ENCODE measurements at places on chromosomes 1 and 21. TPM values are rescaled to one million over a fixed set of nuclear protein-coding genes. Genes with fewer than 3 reads are reported as not detected.

DNA sequence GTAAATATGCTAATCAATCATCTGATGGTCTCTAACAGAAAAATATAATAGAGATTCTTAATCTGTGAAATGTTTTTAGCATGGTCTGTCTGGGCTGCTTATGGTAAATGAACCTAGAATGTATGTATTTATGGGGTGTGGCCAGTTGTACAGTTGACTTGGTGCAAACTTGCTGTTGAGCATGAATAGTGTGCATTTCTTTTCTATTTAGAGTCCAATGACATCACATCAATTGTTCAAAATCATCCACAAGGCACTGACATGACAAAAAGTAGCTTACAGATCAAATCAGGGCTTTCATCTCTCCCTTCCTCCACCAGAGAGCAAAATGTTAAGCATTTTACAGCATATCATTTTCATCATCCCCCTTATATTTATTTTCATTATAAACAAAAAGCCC, 1010.3 kb downstream of the KCNT2 start:
- no peak for DNase-seq

GRCh38 chr1:3030663-3031381, 9.6 kb downstream of the ACTRT2 start:
- DNase-seq: no peak

GRCh38 chr1:185393815-185394214, 76.8 kb upstream of the IVNS1ABP start:
- DNase-seq: no peak

ZNF683 gene
- not detected for total RNA-seq

GRCh38 chr1:54502342-54502741, 45.7 kb upstream of the ACOT11 start:
- no peak for DNase-seq

GRCh38 chr1:203990118-203990517, 82.8 kb upstream of the SOX13 start:
- DNase-seq: no peak

HIVEP3 gene
- total RNA-seq: 1.4 TPM

GRCh38 chr21:42490720-42491119, 5.3 kb downstream of the RSPH1 start:
- DNase-seq: no peak

DNA sequence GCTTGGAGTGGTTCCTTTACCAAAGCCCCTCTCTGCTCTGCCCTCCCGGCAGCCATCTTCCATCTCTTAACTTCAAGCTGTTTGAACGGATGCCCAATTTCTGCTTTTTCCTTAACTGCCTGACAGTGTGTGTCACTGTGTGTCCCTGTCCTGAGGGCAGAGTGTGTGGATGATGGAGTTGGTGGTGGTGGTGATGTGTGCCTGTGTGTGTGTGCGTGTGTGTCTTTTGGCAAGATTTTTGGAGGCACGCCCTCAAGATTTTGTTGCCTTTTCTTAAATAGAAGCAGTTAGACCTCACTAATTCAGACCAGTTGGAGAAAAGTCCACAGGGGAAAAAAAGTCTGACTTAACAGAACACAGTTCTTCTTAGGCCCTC, 30.3 kb downstream of the SERTAD4 start:
- no peak for DNase-seq

- DNase-seq: no peak
Observed at GRCh38 chr21:33554982-33555344, 12.1 kb downstream of the SON start.

DNA sequence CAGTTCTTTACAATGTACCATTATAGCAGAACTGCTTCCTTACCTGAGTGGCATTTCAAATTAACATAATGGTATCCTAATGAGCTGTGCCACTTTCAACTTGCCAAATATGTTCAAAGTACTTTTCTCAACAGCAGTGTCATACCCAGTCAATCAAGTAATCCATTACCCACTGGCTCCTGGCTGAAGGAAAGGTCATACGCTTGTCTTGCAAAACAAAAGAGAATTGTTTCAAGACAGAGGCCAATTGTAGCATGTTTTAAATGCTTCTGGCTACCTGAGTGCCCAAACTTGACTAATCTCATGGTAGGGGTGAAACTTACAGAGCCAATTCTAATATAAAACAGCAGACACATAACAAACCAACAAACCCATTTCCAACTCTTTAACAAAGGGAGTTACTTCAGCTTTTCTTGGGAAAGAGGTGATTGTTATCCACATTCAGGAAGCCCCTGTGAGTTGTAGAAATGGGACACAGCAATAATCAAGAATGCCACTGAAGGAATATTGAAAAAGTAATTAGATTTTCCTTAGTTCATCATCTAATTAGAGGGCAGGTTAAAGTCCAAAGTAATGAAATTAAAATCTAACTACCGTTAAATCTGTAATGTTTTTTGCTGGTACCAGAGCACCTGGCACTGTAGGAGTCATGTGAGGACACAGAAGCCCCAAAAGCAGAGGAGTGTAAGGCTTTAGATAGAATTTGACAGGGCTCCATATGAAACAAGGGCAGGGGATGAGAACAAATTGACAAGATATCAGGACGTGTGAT, 241.9 kb downstream of the RWDD3 start:
- no peak for DNase-seq

- no peak for DNase-seq
Observed at GRCh38 chr1:151860504-151861187, 7.1 kb upstream of the THEM5 start.

DNA sequence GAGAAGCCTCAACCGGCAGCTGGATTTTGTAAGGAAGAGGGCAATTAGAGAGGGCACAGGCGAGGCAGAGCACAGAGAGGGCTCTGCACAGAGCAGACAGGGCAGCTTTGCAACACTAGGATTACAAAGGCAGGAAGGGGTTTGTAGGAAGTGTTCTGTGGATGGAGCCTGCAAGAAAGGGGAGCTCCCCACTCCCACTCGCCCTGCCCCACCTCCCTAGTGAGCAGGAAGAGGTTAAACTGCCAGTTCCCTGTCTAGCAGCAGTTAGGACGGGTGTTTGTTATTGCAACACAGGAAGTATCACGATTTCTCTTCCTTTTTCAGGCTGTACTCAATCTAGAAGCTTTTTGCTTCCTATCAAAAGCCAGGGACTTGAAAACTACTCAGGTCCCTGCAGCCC, 63.3 kb upstream of the LRRC8D start:
- peak; percentile 81 for DNase-seq

MTFR1L gene
- total RNA-seq: 24.0 TPM

GRCh38 chr1:51653127-51653526, 36.2 kb downstream of the OSBPL9 start:
- DNase-seq: no peak

GRCh38 chr1:39063775-39064174, 37.6 kb downstream of the NDUFS5 start:
- DNase-seq: peak; percentile 86

GRCh38 chr1:59194621-59195020, 102.3 kb upstream of the FGGY start:
- DNase-seq: no peak

GRCh38 chr1:214208460-214208859, 72.5 kb upstream of the SMYD2 start:
- peak; percentile 2 for DNase-seq

DNA sequence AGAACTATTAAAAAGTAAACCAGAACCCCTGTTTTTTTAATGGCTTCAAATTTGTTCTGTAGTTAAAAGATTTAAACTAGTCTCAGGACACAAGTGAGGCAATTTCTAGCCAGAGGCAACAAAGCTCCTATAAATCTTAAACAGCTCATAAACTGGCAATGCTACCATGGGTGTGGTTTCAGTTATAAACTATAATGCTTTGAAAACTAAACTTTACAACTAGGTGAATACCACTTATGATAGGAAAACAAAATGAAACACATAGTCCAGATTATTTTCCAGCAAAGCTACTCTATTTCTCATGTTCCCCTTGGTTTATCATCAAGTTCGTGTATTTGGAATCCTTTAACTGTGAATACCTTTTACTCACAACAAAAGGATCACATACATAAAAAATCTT, 282.5 kb downstream of the VAV3 start:
- DNase-seq: no peak

DNA sequence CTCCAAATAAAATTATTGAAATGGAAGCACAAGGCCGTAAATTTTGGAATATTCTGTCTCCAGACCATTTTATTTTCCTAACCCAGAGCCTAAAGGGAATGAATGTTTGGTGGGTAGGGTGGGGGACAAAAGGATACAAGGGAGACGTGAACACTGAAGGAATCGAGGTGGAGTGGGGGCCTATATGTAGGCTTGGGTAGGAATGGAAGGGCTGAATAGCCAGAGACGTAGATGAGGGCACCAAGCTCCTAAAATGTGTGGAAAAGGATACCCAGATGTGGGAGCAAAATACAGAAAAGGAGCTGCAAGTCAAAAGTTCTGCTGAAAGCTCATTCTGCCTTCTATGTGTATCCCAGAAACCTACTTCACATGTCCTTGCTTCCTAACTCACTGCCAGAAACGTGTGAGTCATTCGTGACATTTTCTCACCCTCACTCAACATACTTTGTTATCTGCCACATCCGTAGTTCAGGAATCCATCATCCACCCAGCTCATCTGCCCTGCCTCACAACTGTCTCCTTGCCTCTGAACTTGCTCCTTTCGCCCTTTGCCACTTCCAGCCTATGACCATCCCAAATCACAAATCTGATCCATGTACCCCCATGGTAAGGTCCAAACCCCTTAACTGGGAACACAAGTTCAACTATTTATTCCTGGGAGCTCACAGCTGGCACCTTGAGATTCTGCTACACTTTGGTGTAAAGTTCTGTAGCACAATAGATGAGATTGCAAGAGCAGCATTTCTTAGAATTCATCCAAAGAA, 84.1 kb upstream of the PRDX6 start:
- peak; percentile 67 for DNase-seq

DNA sequence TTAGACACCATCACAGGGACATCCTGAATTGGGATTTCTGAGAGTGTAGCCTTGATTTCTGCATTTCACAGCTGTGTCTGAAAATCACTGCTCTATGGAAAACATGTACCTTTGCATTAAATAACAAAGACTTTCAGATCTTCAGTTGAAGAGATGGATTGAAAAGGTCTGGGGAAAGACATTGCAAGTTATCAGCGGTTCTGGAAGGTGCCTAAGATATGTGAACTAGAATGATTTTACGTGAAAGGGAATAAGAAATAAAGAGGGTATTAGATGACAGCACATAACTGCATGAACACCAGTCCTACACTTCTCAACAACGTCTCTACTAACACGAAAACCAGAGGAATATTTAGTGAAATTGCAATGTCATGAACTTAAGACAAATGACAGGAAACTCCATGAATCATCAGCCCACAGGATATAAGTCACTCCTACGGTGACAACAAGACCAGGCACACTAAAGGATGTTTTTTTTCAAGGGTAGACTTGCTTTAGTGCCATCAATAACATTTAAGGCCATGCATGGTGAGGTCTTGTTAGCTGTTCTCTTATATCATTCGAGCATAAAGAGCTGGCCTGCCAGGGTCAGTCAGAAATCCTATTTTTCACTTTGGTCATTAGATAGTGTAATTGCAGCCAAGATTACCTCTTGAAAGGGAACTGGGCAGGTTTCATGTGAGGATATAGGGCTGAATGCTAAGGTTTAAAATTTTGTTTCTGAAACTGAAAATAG, 283.1 kb downstream of the GRIK1 start:
- DNase-seq: peak; percentile 85

- no peak for DNase-seq
Observed at GRCh38 chr1:113872219-113872935, 865 bp upstream of the PTPN22 start.

- no peak for DNase-seq
Observed at GRCh38 chr1:171460018-171460620, 25.2 kb upstream of the PRRC2C start.

- no peak for DNase-seq
Observed at GRCh38 chr1:99598738-99599411, 47.0 kb upstream of the PALMD start.

- DNase-seq: peak; percentile 18
Observed at GRCh38 chr21:35051287-35051818, 2.3 kb upstream of the RUNX1 start.

DNA sequence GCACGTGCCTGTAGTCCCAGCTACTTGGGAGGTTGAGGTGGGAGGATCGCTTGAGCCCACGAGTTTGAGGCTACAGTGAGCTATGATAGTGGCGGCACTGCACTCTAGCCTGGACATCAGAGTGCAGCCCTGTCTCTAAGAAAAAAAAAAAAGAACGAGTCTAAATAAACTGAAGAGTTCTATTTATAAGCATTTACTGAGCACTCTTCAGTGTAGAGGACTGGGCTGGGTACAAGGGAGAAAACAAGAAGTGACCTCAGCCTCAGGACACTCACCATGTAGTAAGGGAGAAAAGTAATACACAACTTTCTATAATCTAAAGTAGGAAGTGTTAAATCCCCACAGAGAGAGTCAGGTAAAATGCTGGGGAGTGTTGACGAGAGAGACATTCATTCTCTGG, 35.0 kb downstream of the NAV1 start:
- DNase-seq: no peak

- DNase-seq: peak; percentile 87
Observed at GRCh38 chr1:206631085-206631509, 4.2 kb upstream of the DYRK3 start.

GRCh38 chr1:74480068-74480467, 32.3 kb downstream of the LRRC53 start:
- no peak for DNase-seq

GRCh38 chr1:182939413-182939812, 13.6 kb downstream of the SHCBP1L start:
- no peak for DNase-seq

ASCL5 gene
- total RNA-seq: not detected

LIPI gene
- total RNA-seq: not detected

TEKT2 gene
- 0.25 TPM for total RNA-seq

GRCh38 chr1:205124726-205125125, 2.9 kb upstream of the RBBP5 start:
- DNase-seq: no peak

DNA sequence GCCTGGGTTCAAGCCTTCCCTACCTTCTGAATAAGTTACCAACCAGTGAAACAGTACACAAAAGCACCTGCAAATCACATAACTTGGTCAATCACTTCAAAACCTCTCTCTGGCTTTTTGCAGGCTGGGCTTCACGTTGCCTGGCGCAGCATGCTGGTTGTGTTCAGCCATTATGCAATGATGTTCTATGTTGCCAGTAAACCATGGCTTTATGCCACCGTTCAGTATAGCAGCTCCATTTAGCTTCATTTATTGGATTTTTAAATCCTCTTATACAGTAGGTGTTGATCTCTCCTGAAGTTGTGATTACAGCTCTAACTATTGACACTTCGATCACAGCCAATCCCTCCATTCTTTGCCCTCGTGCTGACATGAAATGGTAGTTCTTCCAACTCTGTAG, 233.6 kb upstream of the PTBP2 start:
- DNase-seq: peak; percentile 51

GRCh38 chr1:30446508-30446907, 276.9 kb downstream of the MATN1 start:
- no peak for DNase-seq

PGLYRP3 gene
- total RNA-seq: not detected

Measured in dermis microvascular lymphatic vessel endothelial cell (primary cell).